ENCODE measurements at places on chromosomes 7 and 10.

- DNase-seq, result no peak
Measured at GRCh38 chr7:22723637-22724036, 3.4 kb upstream of the IL6 start.

- no peak for DNase-seq
Measured at GRCh38 chr10:112799038-112799437, 151.0 kb upstream of the TCF7L2 start.

DNA sequence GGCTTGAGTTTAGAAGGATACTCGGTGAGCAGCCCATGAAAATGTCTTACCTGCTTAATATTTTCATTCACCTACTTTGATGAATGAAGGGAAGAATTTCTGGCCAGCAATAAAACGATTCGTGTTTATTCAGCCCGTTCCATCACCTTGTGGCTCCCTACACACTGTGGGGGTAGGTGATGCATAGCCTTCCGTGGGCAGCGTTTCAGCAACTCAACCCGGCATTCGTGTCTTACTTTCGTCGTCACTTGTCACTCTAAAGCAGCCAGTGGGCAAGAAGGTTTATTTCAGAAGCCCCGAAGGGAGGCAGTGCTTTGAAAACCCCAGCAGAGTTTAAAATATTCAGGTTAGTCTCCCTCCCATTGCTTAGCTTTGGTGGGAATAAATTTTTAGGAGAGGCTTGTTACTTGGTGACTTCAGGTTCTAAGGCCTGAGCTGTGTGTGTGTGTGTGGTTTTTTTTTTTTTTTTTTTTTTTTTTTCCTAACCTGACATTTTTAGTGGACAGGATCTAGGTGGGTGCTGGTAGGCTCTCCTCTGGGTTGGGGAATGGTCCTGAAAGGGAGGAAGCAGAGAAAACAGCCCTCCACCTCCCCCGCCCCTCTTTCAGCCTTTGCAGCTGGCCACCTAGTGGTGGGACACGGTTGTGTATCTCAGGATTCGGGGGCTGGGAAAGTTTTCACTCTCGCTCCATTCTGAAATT lies 1.8 kb downstream of the GRK5 start:
- DNase-seq, result no peak

DNA sequence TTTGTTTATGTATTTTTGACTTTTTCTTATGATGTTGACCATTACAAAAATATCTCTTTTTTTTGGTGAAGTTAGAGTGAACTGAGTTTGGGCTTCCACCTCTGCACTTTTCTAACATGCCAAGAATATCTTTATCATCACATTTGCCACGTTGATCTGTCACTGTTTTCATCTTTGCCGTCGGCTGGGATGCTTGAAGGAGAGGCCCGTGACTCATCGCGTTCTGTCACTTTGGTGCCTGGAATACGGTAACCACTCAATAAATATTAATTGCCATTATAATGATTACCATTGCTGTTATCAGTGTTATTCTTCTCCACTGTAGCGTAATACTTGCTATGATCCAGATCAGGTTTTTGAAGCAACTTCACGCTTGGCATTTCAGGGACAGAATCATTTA lies 350.8 kb upstream of the PFKP start:
- DNase-seq, result no peak

All from cortex of kidney (tissue), 1 donor.